ENCODE measurements at places on chromosomes 6 and 20.
A peak's percentile ranks its signal among the peaks of the same experiment; 100 is the strongest.

DNA sequence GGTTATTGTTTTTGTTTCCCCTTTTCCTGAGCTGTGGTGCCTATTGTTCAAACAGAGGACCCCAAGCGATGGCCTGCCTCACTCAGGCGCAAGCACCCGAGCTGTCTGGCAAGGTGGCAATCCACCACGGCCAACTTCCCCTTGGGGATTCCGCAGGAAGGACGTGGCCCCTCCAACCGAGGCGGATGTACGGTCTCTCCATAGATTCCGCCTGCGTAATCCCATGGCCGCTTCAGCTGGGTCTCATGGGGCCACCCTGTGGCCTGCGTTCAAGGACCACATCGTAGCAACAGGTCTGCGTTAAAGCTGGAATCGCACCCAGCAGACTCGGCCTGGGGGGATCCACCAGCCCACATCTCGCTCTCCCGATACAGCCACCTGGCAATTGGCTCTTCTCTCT is 79.9 kb downstream of the CEBPB start:
- DNase-seq: no peak

DNA sequence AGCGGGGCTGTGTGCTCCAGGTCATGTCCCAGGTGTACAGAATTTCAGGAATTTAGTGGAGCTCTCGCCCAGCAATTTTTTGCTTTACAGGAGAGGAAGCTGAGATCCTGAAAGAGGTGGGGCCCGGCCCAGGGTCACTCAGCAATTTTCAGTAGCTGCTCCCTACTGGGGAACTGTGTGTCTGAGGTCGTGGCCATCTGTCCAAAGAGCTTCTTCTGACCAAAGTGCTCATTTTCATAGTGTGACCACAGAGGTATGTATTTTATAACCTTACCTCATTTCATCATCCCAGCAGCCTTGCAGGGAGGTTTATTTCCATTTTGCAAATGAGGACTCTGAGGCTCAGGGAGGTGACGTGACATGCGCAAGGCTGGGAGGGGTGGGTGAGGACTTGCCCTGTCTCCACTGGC is 46.3 kb downstream of the FAM209B start:
- no peak for DNase-seq

DNA sequence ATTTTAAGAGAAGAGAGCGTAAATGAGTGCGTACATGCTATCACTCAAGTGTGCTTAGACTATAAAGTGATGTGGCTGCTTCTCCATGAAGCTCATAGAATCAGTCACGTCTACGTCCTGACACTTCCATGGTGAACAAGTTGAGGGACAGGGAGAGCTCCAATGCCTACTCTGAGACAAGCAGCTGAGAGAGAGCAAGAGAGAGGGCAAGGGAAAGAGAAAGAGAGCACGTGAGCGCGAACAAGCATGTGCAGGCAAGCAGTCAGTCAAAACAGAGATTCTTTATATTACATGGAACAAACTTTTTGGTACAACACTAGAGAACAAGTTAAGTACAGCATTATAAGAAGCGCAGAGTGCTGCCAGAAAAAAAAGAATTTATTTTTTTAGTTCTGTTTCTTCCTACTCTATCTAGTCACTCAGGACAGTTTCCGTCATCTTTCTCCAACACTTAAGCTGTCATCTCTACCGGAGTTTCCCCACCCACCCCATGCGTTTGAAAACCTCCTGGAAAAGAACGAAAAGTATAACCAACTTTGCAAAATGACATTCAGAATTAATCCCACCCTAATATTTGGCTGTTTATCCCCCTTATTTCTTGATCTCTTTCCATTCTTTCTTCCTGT is 61.8 kb downstream of the EPB41L2 start:
- DNase-seq: no peak

GRCh38 chr20:32610472-32611218 is 25.5 kb upstream of the NOL4L start:
- no peak for DNase-seq

GRCh38 chr6:13526727-13527670 is 39.6 kb upstream of the GFOD1 start:
- no peak for DNase-seq

DNA sequence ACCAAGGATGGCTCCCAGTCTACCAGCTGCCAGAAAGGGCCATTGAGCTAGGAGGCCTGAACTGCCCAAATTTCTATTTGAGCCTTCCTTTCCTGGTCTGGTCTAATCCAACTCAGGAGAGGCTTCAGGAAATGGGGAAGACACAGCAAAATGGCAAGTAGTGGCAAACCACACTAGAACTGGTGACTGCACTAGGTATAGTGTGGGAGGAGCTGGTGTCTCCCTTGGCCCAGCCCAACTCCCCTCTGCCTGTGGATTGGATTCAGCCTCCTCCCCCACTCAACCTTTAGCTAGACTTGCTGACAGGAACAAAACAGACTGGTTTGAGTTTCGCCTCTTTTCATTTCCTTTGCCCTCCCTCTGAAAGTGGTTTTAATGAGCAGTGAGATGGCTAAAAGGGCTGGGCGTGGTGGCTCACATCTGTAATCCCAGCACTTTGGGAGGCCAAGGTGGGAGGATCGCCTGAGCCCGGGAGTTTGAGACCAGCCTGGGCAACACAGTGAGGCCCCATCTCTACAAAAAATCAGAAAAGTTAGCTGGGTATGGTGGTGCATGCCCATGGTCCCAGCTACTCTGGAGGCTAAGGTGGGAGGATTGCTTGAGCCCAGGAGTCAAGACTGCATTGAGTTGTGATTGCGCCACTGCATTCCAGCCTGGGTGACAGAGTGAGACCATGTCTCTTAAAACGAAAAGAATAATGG is 17.5 kb downstream of the MRPS18A start:
- no peak for DNase-seq

DNA sequence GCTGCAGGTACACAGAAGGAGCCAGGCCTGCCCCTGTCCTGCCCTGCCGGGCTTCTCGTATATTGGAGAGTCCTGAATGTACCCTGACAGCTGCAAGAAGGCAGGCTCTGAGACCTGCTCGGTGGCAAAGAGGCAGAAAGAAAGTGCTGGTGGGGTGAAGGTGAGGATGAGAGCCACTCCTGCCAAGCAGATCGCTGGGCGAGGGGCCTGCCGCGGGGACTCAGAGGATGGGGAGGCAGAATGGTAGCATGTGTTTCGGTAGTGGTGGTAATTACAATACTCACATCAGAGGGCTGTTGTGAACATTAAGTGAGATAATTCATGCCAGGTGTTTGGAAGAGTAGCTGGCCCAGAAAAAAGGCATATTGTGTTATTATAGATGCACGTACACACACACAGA is 56.6 kb upstream of the SLC22A23 start:
- DNase-seq: no peak

GRCh38 chr20:38143646-38144554 is 21.2 kb downstream of the TGM2 start:
- no peak for DNase-seq

GRCh38 chr6:53151676-53152075 is 3.0 kb upstream of the GCM1 start:
- no peak for DNase-seq

GRCh38 chr6:29631860-29632731 is 887 bp downstream of the GABBR1 start:
- peak; percentile 43 for DNase-seq

DNA sequence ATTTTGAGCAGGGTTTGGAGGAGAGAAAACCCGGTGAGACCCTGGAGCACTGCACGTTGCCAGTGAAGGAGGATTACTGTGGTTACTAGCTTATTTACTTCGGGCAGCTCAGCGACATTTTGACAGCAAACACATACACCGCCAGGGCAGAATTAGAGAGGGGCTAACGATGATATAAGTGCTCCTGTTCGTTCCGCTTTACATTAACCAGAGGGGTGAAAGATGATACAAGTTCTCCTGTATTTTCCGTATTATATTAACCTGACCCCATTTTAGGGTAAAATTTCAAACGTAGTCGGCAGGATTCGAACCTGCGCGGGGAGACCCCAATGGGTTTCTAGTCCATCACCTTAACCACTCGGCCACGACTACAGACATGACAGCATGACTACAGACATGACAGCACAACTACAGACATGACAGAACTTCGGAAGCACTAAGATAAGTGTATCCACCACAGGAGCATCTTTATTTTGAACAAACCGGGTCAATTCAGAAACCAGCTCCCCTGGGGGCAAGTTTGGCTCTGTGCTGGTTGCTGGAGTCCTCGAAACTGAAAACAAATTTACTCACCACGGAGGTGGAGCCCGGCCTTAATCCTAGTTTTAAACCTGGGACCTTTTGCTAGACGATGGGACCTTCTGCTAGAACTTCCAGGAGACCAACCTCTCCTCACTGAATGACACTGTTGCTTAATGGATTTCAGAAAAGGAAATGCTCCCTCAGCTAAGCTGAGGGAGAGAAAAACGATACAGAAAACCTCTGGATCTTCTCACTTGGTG is 80.4 kb upstream of the ZNF184 start:
- DNase-seq: peak; percentile 22

GRCh38 chr6:161973064-161973463 is 699.2 kb upstream of the AGPAT4 start:
- DNase-seq: no peak

DNA sequence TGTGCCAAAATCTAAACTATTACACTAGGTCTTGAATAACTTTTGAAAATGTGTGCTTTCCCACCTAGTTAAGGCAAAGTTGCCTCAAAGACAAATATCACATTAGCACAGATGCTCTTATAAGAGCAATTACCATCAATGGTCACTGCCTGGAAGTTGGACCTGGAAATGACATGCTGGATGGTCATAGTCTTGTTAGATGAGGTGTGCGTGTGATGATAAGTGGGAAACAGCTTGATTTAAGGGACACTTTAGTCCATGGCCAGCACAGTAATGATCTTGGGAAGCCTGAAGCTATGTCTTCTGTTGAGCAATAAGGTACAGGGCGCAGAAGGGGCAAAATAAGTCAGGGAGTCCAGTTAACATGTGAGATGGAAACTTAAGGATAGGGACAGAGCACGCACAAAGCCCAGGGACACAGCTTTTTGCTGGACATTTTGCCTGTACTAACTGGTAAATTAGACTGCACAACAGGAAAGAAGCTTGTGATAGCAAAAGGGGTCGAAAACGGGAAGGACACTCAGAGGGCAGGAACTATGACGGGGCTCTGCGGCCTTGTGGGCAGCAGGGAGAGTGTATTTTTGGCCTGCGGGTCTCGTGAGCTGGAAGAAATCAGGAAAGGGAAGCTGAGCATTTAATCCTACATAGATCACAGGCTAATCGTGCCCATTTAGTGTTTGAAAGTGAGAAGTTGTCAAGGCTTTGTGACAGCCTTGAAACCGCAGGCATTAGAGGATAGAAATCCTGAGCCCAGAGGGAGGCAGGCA is 66.7 kb upstream of the BMP2 start:
- no peak for DNase-seq

DNA sequence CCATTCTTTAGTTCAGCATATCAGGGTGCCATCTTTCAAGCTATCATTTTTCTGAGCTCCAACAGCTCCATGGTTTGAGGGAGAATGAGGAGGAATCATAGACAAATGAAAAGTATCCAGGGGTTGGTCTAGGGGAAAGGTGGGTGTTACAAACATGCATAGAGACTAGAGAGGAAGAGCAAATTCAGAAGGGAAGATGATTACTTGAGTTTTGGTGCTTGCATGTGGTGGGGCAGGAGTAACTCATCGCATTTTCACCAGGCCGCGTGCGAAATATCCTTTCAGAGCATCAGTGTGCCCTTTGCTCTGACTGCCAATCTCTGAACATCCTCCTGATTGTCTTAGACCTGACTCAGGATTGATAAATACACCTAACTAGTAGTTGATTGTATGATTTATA is 7.7 kb upstream of the BICRAL start:
- DNase-seq: peak; percentile 40

- DNase-seq: no peak
Measured at GRCh38 chr6:2171728-2172127, 73.7 kb downstream of the GMDS start.

All from stimulated activated CD4-positive, alpha-beta T cell treated with anti-CD3 and anti-CD28 coated beads, Interleukin-4, amount 100 ng/mL, for 24 hours (primary cell).